ENCODE measurements at places on chromosomes 2 and 18.

DNA sequence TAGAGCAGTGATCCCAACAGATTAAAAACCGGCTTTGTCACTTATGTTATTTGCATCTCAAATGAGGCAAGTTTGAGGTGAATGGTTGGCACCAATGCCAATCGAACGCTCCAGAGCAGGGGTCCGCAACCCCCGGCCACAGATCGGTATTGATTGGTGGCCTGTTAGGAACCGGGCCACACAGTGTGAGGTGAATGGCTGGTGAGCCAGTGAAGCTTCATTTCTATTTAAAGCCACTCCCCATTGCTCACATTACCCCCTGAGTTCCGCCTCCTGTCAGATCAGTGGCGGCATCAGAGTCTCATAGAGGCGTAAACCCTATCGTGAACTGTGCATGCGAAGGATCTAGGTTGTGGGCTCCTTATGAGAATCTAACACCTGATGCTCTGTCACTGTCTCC, 132.0 kb downstream of the TMEM182 start:
- no peak for DNase-seq

- peak; percentile 2 for DNase-seq
Observed at GRCh38 chr2:86621280-86621943, 2.3 kb downstream of the RNF103 start.

DNA sequence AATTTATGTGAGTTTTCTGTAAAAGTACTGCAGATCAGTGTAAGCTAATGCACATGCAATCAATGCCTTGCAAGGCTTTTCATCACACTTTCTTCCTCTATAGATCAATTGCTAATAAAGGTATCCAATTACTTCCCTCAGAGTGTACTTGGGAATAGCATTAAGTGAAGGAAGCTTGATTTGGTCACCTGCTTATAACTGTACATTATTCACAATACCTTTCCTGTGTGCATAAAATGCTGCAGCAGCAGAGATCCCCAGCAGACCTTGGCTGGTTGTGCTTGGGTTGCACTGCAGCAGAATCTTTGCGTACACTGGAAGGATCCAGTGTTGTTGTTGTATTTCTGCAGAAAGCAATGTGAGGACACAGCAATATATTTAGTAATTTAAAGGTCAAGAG, 18.5 kb upstream of the SCN9A start:
- no peak for DNase-seq

GRCh38 chr18:35282353-35282752, 7.7 kb downstream of the ZSCAN30 start:
- no peak for DNase-seq

DNA sequence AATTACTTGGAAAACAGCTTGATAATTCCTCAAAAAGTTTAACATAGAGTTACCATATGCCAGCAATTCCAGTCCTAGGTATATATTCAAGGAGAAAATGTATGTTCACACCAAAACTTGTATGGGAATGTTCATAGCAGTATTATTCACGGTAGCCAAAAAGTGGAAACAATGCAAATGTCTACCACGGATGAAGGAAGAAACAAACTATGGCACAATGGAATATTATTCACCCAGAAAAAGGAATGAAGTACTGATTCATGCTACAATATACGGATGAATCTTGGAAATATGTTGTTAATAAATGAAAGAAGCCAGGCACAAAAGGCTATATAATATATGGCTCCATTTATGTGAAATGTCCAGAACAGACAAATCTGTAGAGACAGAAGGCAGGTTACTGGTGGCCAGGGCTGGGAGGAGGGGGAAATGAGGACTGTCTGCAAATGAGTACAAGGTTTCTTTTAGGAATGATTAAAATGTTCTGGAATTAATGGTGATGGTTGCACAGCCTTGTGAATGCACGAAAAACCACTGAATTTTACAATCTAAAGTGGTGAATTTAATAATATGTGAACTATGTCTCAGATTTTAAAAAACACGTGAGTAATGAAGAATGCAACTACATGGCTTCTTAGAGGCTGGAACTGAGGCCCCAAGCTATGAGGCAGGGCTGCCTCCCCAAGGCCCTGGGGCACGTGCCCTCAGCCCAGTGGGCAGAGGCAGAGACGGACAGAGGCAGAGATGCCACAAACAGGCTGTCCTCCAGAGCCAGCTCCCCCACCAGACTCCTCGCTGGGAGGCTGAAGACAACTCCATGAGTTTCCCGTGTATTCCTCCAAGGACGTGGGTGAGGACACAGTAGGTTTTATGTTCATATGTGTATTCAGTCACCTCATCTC, 5.0 kb downstream of the LIMS2 start:
- DNase-seq: no peak
